ENCODE measurements at places on chromosomes 5 and 9. TPM values are rescaled to one million over a fixed set of nuclear protein-coding genes. Genes with fewer than 3 reads are reported as not detected.

Gene TNFSF15
- 0.26 TPM for total RNA-seq

Gene SPOUT1
- 15.2 TPM for total RNA-seq

Gene MZB1
- 0.22 TPM for total RNA-seq

Gene GLRA1
- total RNA-seq: not detected

Gene LRRC19
- total RNA-seq: not detected

Gene ZNG1C
- total RNA-seq: 20.7 TPM

Gene IL33
- 1.7 TPM for total RNA-seq

Gene KCNV2
- total RNA-seq: not detected

Gene ADAMTS16
- under 0.01 TPM for total RNA-seq

Gene ELOVL7
- 0.09 TPM for total RNA-seq

Gene COL15A1
- total RNA-seq: 0.33 TPM

Gene SRP19
- total RNA-seq: 31.2 TPM

Gene CAMK2A
- not detected for total RNA-seq

Gene FOXD4L4
- total RNA-seq: 0.09 TPM

Gene MEIKIN
- not detected for total RNA-seq

Gene HSPB3
- not detected for total RNA-seq

Gene PCDHGB6
- total RNA-seq: 3.7 TPM

Gene ARL14EPL
- 0.17 TPM for total RNA-seq

Gene SPATA31A5
- total RNA-seq: not detected

Gene NR2F1
- 63.1 TPM for total RNA-seq

Gene CCDC107
- 11.4 TPM for total RNA-seq

Gene ETF1
- 81.7 TPM for total RNA-seq

Gene OTP
- total RNA-seq: not detected

Gene SPATA31A3
- not detected for total RNA-seq

Gene ANKRD31
- total RNA-seq: under 0.01 TPM

Gene SLC34A1
- total RNA-seq: not detected

Gene PCDHA6
- 0.09 TPM for total RNA-seq

Gene UBE2QL1
- total RNA-seq: 0.86 TPM

Gene ORM2
- not detected for total RNA-seq

Gene GABRP
- total RNA-seq: 0.98 TPM

Gene CETN3
- 7.3 TPM for total RNA-seq

Gene CA9
- total RNA-seq: 0.09 TPM

Gene DHX29
- total RNA-seq: 20.5 TPM

Gene SLC36A3
- not detected for total RNA-seq

Gene ERAP2
- total RNA-seq: 5.6 TPM

Gene MSMP
- total RNA-seq: 57.2 TPM

Gene EFNA5
- 184 TPM for total RNA-seq

Gene IL5
- total RNA-seq: not detected

Gene FGF18
- under 0.01 TPM for total RNA-seq

Gene PLPP1
- 616 TPM for total RNA-seq

Gene AHRR
- total RNA-seq: 2.0 TPM

Gene C5orf22
- 20.0 TPM for total RNA-seq

Gene GARIN3
- total RNA-seq: not detected

Gene MARCOL
- not detected for total RNA-seq

Gene ECSCR
- total RNA-seq: 475 TPM

Gene PCDHGB2
- total RNA-seq: 2.7 TPM
